Stimulated activated CD8-positive, alpha-beta memory T cell treated with anti-CD3 and anti-CD28 coated beads, Interleukin-4, amount 100 ng/mL, for 1 hour (primary cell): ENCODE measurements at places on chromosomes 7 and 10.

- no peak for DNase-seq
Measured at GRCh38 chr7:128404886-128405470, 4.8 kb downstream of the IMPDH1 start.

DNA sequence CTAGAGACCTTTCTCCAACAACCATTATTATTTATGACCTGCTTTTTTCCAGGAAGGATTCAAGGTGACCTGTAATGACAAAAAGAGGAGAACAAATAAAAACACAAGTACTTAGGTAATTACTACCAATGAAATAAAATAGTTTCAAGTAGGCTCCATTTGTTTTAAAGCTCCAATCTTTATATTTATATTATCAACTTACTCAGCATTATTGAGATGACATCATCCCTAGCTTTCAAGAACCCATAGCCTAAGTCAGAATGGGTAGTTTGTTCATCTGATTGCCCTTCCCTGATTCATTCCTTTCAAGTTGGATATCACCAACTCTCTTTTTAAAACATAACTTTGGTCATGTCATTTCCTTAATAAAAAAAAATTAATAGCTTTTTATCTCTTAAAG lies 131.5 kb downstream of the GRM3 start:
- DNase-seq: no peak

- no peak for DNase-seq
Measured at GRCh38 chr7:22662036-22662435, 65.0 kb upstream of the IL6 start.

GRCh38 chr7:157816086-157816485 lies 479.3 kb downstream of the DNAJB6 start:
- DNase-seq: no peak

GRCh38 chr7:107201795-107202450 lies 33.1 kb downstream of the HBP1 start:
- no peak for DNase-seq

DNA sequence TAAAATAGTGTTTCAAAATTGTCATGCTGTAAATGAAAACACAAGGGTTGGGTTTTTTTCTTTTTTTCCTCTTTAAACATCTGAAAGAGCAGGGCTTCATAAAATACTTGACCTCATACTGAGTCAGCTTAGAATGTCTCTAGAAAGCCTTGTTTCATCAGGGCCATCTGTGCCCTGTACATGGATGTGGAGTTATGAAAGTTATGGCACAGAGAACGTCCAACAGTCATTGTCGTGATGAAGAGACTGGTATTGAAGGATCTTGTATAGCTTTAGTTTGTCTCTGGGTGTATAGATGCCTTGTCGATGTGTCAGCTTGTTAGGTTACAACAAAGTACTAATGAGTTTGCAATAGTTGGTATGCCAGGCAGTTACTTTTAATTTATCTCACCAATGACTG lies 127.3 kb downstream of the FAM204A start:
- DNase-seq: no peak

DNA sequence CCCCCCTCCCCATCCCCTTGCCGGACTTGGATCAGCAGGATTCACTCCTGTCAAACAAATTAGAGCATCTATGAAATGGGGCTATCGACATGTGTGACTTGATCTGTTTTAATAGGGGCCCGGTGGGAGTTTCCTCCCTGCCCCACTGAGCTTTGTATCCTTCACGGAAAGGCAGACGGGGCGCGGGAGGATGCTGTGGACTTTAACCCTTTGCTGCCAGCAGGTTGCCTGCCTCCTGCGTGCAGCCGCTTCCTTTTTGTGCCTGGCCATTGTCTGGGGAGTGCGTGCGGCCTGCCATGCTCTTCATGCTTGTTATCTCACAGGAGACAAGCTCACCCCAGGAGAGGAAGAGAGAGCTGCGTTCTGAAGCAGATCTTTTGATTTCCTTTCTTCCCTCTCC lies 512.8 kb upstream of the GALNT17 start:
- DNase-seq: no peak

- DNase-seq: no peak
Measured at GRCh38 chr10:1121271-1121970, 65.2 kb downstream of the WDR37 start.

DNA sequence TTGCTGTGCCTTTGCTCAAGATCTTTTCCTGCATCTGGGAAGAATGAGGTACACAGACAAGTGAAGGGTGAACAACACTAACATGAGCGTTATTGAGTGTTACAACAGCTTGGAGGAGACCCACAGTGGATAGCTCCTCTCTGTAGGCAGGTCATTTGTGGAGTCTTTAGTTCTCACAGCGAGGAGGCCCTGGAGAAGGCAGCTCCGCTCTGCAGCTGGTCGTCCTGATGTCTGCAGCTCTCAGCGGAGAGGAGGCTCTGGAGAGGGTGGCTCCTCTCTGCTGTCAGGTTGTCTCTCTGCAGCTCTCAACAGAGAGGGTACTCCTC lies 7.0 kb upstream of the DYNC2I1 start:
- DNase-seq: no peak

DNA sequence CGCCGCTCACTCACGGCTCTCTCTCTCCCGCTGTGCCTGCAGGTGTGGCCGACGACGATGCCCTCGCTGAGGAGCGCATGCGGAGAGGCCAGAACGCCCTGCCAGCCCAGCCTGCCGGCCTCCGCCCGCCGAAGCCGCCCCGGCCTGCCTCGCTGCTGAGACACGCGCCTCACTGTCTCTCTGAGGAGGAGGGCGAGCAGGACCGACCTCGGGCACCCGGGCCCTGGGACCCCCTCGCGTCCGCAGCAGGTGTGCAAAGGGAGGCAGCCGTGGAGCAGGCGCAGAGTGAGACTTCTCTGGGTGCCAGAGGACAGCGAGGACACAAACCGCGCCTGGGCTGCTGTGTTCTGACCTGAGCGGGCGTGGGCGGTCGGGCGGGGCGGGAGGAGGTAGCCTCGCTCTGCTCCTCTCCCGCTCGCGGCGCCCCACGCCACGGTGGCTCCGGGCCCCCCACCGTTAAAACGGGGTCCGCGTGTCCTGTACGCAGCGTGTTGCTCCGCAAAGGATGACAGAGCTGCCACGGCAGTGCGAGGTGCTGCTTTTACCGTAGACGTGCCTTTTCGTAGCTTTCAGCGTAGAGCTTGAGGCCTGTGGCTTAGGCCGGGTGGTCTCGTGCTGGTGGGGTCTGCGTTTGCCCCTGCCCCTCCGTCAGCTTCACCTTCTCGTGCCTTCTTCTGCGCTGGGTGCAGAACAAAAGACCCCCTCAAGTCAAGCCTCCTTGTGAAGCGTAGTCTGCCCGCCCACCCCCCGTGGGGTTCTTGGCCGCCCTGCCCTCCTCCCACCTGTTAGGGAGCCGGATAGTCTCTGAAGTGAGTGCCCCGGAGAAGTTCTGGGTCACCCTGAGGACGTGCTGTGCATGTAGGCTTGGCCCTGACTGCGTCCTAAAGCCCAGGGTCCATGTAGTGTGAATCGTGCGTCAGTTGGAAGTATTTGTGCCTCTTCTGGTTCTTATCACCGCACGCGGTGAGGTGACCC lies 73.2 kb downstream of the DNAJB6 start:
- DNase-seq: no peak

GRCh38 chr7:130971297-130971696 lies 237.3 kb upstream of the KLF14 start:
- DNase-seq: no peak

- no peak for DNase-seq
Measured at GRCh38 chr10:129685271-129685670, 218.2 kb downstream of the MGMT start.

DNA sequence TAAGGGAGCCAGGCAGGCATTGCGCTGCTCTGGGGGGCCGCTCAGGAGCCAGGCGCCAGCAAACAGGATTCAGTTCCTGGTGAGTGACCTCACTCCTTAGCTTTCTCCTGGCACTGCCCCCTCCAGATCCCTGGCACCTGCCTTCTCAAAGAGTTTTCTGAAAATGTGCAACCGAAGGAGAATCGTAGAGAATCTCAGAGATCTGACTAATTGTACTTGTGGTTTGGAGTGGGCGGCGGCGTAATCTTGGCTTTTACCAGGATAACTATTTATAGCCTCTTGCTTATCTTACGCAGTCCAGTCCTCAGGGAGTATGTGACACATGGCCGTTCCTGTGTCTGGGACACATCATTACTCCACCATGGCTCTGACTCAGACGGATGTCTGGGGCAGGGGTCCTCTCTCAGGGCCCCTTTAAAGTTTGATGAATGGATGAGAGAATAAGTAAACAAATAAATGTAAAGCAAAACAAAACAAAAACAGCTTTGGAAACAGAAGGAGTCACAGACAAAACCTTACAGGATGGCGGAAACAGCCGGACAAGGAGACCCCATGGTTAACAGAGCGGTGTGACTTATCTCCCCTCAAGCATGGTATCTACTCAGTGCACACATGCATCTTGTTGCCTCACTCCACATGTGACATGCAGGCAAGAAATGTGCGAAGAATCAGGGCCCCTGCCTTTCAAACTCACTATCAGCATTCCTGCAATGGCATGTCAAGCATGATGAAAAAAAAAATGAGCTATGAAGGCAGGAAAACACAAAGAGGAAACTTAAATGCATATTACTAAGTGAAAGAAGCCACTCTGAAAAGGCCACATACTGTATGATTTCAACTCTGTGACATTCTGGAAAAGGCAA lies 99.7 kb downstream of the TNS3 start:
- no peak for DNase-seq

GRCh38 chr10:43054593-43054992 lies 22.3 kb upstream of the RET start:
- DNase-seq: no peak

GRCh38 chr10:8405596-8405995 lies 351.1 kb downstream of the GATA3 start:
- no peak for DNase-seq

GRCh38 chr7:5322621-5323410 lies 40.1 kb downstream of the SLC29A4 start:
- DNase-seq: no peak

DNA sequence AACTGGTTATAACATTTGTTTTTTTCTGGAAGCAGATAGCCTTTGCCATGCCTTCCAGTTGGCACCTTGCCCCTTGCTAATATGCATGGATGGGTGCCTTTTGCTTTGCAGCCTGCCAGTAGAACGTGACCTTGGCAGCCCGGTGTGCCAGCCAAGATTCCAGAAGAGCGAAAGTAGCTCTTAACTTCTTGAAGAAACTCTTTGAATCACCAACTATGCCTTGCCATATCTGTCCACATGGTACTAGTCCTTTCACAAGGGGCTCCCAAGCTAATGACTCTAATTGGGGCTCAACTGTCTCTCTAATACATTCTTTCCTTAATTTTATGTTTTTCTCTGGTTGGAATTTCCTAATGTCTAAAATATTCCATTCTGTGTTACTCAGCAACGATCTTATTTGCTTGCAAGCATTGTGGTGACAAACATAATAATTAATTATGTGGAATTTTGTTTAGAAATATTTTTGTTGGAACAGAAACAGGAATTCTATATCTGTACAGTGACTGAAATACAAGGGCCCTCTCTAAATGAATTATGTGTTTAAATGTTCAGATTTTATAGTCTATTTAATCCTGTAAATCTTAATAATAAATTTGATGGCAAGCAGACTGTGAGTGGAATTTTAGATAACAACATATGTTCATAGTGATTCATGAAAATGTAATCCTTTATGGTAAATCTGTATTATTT lies 45.8 kb downstream of the HDAC9 start:
- DNase-seq: no peak

DNA sequence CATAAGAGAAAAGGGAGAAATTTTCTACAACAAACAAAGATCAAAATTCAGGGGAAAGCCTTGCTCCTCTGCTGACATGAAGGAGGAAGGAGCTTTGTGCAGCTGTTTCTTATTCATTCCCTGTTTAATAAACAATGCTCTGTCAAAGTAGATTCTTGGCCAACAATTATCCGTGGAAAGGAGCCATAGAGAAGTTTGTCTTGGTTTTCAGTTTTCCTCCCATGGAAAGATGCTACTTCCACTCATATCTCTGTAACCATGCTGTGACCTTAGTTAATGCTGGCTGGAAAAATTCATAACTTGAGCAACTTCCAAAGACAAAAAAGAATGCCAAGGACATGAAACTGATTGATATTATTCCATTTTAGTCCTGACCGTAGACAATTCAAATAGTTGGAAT lies 8.1 kb downstream of the DDC start:
- no peak for DNase-seq

GRCh38 chr7:43954524-43955228 lies 28.4 kb downstream of the UBE2D4 start:
- no peak for DNase-seq

GRCh38 chr7:87513735-87514335 lies 38.4 kb upstream of the ABCB4 start:
- no peak for DNase-seq

- DNase-seq: no peak
Measured at GRCh38 chr10:83122336-83122735, 1017.0 kb upstream of the GHITM start.
